RCC 7860 (cell line): ENCODE measurements at places on chromosomes 7 and 10.

- no peak for DNase-seq
Measured at GRCh38 chr10:5895804-5896203, 5.8 kb downstream of the FBH1 start.

DNA sequence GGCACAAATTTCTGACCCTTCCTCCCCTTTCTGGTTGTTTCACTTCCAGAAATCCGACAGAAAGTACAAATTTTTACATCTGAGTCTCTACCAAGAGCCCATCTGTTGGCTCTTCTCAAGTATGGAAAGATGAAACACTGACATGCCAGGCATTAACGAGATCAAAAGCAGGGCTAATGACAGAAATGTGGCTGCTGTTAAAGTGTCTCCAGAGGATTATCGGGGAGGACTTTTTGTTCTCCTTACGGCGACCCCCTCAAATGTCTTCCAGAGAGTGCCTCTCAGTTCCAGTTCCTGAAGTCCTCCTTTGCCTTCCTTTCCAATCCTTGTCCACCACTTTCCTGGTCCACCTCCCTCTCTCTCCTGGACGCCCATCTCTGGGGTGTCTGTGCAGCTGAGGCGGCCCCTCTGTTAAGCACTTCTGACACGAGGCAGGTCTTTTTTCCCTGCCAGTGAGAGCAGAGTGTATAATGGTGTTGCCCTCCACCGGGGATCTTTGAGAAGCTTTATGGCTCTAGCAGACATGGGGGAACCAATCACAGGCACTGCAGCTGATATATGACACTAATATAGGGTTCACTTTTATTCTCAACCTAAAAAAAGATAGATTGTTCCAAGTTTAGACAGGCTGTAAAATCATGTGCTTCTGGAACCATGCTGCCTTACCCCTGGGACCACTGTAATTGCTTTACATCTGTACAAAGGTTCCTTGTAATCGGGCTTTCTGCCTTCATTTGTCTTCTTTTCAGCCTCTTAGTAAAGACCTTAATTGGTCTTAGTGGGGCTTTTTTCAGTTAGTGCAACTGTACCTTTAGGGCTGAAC is 757.1 kb downstream of the AUTS2 start:
- DNase-seq: no peak

DNA sequence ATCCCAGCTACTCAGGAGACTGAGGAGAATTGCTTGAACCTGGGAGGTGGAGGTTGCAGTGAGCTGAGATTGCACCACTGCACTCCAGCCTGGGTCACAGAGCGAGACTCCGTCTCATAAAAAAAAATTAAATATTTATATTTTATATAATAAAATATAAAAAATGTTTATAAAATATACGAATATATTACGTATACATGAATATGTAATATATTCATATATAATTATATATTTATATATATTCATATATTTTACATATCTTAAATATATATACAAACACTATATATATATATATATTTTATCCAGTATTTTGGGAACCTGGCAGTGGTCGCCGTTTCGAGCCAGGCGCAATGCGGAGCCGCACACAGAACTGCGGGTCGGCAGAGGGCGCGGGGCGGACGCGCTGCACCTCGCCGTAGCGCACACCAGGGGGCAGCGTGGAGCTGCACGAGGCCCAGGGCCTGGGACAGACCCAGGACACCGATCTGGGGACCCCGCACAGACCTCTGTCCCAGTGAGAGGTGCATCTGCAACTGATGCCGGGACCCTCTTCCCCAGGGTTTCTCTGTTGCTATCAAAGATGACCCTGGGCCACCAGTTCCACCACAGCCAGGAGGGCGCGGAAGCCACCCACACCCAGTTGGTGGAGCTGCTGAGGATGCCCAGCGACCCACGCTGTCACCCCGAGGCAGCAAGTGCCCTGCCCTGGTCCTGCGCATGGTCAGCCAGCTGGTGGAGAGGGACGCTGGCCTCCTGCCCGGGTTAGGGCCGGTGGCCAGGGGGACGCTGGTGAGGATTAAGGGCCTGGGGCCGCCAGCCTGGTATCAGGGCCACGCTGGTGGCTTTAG is 22.7 kb downstream of the AP5Z1 start:
- DNase-seq: no peak

DNA sequence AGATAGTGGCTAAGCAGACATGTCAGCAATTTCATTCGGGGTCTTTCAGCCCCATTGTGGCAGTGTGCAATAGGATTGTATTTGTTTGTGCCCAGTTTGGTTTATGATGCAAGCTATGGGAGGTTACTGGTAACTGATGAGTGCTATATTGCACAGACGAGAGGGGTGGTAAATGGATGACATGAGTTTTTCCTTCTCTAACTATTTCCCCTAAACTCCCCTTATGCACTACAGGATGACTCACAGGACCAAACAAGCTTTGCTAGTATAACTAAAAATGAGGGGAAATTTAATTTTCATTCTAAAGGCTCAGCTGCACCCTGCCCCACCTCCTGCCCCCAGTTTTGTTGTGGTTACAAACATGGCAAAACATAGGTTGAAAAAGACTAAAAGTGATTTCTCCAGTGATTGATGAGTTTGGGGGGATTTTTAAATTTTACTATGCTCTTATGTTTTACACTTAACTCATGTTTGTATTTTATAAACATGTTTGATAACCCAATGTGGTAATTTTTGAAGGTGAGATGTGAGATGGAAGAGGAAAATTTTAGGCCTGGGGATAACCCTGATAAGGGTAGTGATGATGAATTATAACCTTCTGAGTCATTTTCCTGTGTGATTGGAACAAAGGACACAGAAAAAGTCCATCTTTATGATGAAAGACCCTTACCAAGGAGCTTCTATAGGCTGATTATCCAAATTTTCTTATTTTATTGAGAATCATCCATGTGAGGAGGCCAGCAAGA is 60.8 kb upstream of the NAMPT start:
- peak; percentile 42 for DNase-seq

GRCh38 chr7:69445541-69445940 is 152.7 kb upstream of the AUTS2 start:
- no peak for DNase-seq

DNA sequence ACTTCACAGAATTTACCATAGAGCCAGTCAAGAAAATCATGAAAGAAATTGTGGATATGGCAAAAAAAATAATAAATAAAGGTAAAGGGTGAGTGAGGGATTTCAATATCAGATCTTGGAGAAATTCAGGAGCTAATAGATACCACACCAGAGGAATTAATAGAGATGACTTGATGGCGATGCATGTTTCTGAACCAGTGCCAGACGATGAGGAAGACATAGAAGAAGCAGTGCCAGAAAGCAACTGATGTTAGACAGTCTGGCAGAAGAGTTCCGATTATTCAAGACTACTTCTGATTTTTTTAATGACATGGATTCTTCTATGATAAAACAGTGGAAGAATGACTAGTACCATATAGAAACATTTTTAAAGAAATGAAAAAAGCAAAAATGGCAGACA is 314.7 kb downstream of the BICC1 start:
- no peak for DNase-seq

DNA sequence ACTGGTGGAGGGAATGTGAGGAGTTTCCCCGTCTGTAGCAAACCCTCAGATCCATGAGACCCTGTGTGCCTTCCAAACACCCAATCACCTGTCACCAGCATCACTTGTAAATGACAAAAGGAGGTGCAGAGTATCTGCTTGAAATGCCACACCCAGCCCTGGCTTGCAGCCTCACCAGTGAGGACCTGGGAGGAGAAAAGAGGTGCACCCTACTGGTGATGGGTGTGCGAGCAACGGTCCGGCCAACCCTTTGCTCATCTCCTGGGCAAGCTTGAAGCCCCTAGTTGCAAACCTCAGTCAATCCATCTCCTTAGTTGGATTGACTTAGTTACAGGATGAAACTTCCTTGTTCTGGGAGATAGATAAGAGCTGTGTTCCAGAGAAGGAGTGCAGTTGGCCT is 62.4 kb upstream of the WAPL start:
- DNase-seq: no peak

DNA sequence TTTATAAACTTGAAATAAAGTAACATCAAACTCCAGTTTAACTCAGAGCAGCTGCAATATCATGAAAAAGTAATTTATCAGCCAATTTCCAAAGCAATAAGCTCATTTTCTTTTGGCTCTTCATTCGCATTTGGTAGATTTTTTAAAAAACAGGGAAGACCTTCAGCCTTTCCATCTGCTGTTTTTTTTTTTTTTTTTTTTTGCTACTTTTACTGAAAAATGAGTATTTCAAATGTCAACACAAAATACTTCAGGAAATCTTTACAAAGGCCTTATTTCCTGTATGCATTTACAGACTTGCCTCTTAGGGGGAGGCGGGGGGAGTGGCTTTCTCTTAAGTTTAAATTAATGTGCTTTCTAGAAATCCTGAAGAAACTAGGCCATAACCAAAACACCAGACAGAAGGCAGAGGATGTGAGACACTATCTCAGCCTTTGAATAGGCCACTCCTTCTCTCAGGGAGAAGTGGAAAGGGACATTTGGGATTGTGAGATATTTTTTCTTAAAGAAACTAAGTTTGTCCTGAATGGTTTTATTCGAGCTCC is 91.8 kb downstream of the COL28A1 start:
- no peak for DNase-seq

- DNase-seq: no peak
Measured at GRCh38 chr10:17081431-17081830, 48.2 kb downstream of the CUBN start.

- no peak for DNase-seq
Measured at GRCh38 chr10:49174926-49175500, 13.2 kb downstream of the TMEM273 start.

- DNase-seq: no peak
Measured at GRCh38 chr10:30542001-30542894, 87.3 kb downstream of the LYZL2 start.

DNA sequence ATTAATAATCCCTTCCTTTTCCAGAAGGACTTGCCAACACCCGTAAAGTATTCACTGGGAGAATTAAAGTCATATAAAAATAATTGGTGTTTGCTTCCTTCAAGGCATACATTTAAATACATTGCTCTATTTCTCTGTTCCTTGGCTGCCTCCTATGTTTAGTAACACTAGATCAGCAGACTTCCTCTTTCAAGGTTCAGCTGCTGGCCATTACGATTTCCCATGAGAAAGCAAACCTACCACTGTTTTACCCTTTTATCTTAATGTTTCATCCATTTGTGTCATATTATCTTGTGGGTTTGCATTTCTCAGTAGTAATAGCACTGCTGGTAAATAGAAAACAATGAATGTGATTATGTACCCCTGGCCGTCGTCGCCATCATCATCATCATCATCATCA is 313.8 kb upstream of the BMPER start:
- no peak for DNase-seq

DNA sequence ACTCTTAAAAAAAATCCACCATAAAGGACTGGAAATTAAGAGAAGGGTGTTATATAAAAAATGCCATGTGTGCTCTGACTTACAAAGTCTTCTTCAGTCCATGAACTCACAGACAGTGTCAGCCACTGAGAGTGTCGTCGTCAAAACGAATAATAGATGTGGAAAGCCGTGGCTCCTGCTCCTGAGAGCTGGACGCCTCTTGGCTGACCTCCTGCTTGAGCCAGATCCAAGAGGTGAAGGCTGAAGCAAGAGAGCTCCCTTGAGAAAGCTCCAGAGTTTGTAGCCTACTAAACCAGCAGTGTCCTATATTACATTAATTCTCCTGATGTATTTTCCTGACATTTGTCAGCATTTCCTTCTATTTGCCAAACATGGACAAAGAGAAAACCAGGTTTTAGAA is 234.3 kb upstream of the C7orf33 start:
- DNase-seq: no peak

DNA sequence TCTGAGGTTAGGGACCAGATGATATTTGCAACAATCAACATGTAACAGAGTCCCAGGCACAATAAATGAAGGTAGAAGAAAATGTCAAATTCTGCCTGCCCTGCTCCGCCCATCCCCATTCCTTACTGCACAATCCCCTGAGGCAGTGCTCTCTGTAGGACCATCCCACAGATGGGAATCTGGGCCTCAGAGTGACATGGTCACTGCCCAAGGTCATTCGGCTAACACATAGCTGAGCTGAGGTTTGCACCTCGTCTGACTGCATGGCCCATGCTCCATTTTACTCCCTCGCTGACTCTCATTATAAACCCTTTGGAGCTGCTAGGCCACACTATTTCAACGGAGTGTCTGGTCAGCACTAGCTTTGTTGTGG is 1.2 kb downstream of the HOGA1 start:
- no peak for DNase-seq

DNA sequence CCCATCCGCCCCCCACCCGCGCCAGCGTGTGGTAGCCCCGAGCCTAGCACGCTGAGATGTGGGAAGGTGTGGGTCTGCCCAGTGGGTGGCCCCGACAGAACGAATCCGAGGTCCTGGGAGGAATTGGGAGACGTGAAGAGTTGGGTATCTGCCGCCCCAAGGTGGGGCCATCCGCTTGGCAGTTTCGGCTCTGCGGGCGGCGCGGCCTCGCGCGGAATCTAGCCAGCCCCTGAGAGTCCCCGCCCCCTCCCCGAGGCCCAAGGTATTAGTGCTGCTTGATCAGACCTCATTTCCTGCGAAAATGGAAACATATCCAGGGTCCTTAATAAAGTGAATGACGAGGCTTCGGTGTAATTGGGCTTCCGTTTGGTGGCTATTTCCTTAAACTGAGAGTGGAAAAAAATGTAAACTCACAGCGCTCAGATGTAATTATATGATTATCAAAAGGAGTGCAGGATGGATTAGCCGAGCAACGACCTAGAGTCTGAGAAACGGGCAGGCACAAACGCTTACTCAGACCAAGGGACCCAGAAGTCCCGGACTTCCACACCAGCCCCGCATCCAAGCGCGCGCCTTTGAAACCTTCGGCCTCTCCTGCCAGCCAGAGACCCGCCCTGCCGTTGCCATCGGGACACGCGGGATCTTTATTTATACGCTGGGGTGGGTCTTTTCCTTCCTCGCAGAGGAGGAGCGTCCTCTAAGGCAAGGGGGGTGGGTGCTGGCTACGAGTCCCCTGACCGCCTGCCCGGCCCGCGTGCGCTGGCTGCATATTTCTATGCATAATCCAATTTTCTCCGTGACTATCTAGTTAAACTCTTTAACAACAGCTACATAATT is 12.8 kb downstream of the LBX1 start:
- DNase-seq: no peak

GRCh38 chr7:121267612-121268011 is 61.2 kb upstream of the WNT16 start:
- DNase-seq: no peak

DNA sequence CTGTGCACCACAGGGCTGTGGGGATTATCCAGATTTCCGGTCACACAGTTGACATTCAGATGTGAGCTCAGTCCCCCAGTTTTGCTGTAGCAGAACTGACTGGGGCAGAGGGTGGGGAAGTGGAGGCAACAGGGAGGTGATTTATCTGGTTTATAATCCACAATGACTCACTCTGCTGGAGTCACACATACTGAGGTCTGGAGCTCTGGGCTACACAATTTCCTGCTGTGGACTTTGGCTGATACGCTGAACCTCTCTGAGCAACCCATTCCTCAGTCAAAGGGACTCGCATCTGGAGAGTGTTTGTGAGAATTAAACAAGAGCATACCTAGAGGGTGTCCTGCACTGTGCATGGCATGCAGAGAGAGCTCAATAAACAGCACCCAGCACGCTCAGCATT is 64.8 kb upstream of the PLPP4 start:
- peak; percentile 33 for DNase-seq

- DNase-seq: no peak
Measured at GRCh38 chr10:69323622-69324021, 45.3 kb downstream of the HK1 start.
